ENCODE measurements at places on chromosomes 16 and 17. TPM values are rescaled to one million over a fixed set of nuclear protein-coding genes. Genes with fewer than 3 reads are reported as not detected.

LITAFD gene
- total RNA-seq = not detected

APOBR gene
- 0.05 TPM for total RNA-seq

CLEC18A gene
- 0.10 TPM for total RNA-seq

C17orf100 gene
- total RNA-seq = 2.2 TPM

KRTAP4-7 gene
- total RNA-seq = not detected

POLR3K gene
- total RNA-seq = 43.7 TPM

TSPOAP1 gene
- total RNA-seq = not detected

KRT36 gene
- total RNA-seq = not detected

Data from A549 treated with DMSO at 1 μM for 4 hours (cell line).